ENCODE measurements at places on chromosomes 12 and 14.

DNA sequence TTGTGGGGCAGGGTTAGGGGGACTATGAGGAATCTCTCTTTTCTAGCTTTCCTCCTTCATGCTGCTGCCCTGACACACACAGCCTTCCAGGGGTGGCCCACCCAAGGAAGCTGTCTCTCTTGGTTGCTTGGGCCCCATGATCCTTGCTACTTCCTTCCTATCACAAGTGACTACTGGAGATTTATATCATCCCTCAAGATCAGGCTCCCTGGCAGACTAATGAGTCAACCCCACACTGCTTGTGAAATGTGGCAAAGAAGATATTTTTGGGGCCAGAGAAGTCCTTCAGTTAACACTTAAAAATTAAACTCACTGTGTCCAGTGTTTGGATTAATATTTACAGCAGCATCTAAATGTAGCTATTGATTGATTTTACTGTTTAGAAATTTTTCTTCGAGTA is 1.5 kb downstream of the OR4E1 start:
- no peak for DNase-seq
- no peaks in the 10 kb centered on the region for H3K27me3 ChIP-seq
- no peak overlapping the region for H3K4me3 ChIP-seq
- no peak overlapping the region for H3K27ac ChIP-seq

GRCh38 chr14:70753518-70753953 is 55.8 kb downstream of the MAP3K9 start:
- H3K27ac ChIP-seq = no peak overlapping the region
- H3K4me1 ChIP-seq = no peaks in the 10 kb centered on the region
- no peaks in the 10 kb centered on the region for H3K36me3 ChIP-seq
- H3K27me3 ChIP-seq = no peaks in the 10 kb centered on the region

DNA sequence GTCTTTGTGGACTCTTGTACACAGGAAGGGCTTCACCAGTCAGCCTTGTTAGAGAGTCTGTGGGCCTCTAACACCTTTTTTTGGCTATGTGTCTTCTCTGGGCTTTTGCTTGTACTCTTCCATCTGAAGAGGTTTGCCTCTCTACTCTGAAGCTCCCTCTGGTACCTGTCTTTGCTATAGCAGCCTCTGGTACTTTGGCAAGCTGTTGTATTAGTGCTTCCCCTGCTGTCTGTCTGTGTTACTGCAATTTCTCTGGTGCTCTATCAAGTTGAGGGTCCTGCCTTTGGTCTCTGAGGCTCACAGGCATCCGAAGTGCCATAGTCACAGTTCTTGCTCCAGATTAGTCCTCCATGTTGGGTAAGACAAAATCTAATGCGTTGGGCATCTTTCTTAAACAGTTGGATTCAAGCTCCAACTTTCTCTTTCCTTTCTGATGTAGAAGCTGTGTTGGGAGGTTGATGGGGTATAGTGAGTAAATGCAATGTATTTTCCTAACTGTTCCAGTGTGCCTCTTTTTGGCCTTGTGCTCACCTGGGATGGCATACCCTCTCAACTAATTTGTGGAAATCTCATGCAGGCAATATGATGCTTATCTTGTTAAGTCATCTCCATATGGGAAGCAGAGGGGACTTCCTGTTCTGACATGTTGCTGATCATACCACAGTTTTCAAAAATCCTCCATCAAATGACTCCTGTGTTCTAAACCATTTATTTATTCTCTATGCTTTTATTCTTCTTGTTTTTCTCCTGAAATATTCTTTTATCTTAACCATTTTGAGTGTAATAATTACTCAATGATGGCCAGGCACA is 88.8 kb downstream of the ATF7IP start:
- no peak overlapping the region for H3K27ac ChIP-seq
- DNase-seq = no peak
- H3K4me3 ChIP-seq = no peak overlapping the region

- H3K27me3 ChIP-seq = no peaks in the 10 kb centered on the region
- peaks cover 15% of the 10 kb centered on the region for H3K4me1 ChIP-seq
- no peaks in the 10 kb centered on the region for H3K36me3 ChIP-seq
- no peak overlapping the region for H3K4me3 ChIP-seq
- DNase-seq = no peak
- H3K27ac ChIP-seq = no peak overlapping the region
These were observed 252.9 kb downstream of the PRKD1 start for GRCh38 chr14:29674566-29675285.

GRCh38 chr12:49951411-49952240 is 1.1 kb downstream of the AQP2 start:
- H3K4me1 ChIP-seq = no peaks in the 10 kb centered on the region
- H3K4me3 ChIP-seq = no peak overlapping the region
- no peaks in the 10 kb centered on the region for H3K36me3 ChIP-seq
- no peak overlapping the region for H3K27ac ChIP-seq

DNA sequence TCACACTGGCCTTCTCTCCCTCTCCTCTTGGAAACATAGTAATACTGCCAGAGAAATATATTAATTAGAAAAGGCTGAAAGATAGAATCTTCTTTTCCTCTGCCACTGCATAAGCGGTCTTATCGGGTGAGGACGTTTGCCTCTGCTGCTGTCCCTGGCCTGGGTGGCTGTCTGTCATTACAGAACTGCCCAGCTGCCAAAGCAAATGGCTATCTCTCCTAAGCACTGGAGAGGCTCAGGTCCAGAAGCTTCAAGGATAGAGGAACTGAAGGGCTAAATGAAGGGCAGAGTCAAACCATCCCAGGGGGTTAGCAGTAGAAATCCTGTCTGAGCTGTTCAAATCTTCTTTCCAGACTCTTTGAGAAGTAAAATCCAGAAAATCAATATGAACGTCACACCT is 198.6 kb upstream of the CAND1 start:
- H3K27me3 ChIP-seq = no peaks in the 10 kb centered on the region
- no peak for DNase-seq
- H3K4me1 ChIP-seq = peaks cover 2% of the 10 kb centered on the region
- H3K4me3 ChIP-seq = no peak overlapping the region
- no peaks in the 10 kb centered on the region for H3K36me3 ChIP-seq
- H3K27ac ChIP-seq = no peak overlapping the region

GRCh38 chr12:3933074-3933818 is 60.0 kb upstream of the PARP11 start:
- H3K36me3 ChIP-seq = no peaks in the 10 kb centered on the region
- no peaks in the 10 kb centered on the region for H3K27me3 ChIP-seq
- DNase-seq = no peak
- H3K4me1 ChIP-seq = no peaks in the 10 kb centered on the region
- no peak overlapping the region for H3K4me3 ChIP-seq

- DNase-seq = no peak
- H3K27me3 ChIP-seq = no peaks in the 10 kb centered on the region
- H3K36me3 ChIP-seq = no peaks in the 10 kb centered on the region
- H3K27ac ChIP-seq = no peak overlapping the region
- H3K4me3 ChIP-seq = no peak overlapping the region
- H3K4me1 ChIP-seq = no peaks in the 10 kb centered on the region
These were observed 255.2 kb downstream of the SYT1 start for GRCh38 chr12:79119796-79120195.

GRCh38 chr12:114406316-114406983 is 506 bp upstream of the TBX5 start:
- H3K27ac ChIP-seq = no peak overlapping the region
- H3K36me3 ChIP-seq = no peaks in the 10 kb centered on the region
- H3K4me3 ChIP-seq = no peak overlapping the region
- DNase-seq = no peak
- peaks cover 9% of the 10 kb centered on the region for H3K4me1 ChIP-seq

- no peak for DNase-seq
- no peak overlapping the region for H3K27ac ChIP-seq
- no peak overlapping the region for H3K4me3 ChIP-seq
- no peaks in the 10 kb centered on the region for H3K27me3 ChIP-seq
- H3K36me3 ChIP-seq = peaks cover 3% of the 10 kb centered on the region
These were observed 50.5 kb downstream of the SAMD4A start for GRCh38 chr14:54617467-54617866.

- H3K27ac ChIP-seq = no peak overlapping the region
- no peaks in the 10 kb centered on the region for H3K4me1 ChIP-seq
- DNase-seq = no peak
- no peaks in the 10 kb centered on the region for H3K27me3 ChIP-seq
These were observed 33.7 kb upstream of the LRIG3 start for GRCh38 chr12:58954002-58954401.

GRCh38 chr12:75721796-75722195 is 210.4 kb upstream of the KRR1 start:
- H3K4me3 ChIP-seq = no peak overlapping the region
- no peaks in the 10 kb centered on the region for H3K27me3 ChIP-seq
- H3K36me3 ChIP-seq = no peaks in the 10 kb centered on the region
- no peak overlapping the region for H3K27ac ChIP-seq
- peaks cover 4% of the 10 kb centered on the region for H3K4me1 ChIP-seq

All from ascending aorta (tissue), 2 donors.